SHP77 treated with DMSO at 0.1 percent for 48 hours (cell line): ENCODE measurements at places on chromosomes 3 and 15.

DNA sequence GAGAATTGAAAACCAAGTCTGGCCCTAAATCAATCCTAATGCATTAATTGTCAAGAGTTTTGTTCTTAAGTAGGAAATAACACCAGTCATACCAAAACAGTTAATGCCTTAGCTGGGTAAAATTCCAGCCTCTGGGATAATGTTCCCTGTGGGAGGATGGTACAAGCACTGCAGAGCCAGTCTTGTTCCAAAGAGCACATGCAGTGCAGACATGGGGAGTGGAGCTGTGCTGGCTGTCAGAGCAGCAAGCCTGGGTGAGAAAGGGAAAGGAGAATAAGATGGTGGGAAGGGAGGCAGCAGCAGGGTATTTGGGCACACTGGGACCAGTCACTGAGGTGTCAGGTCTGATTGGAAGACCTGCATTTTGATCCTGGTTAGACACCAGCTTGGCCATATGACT is 12.1 kb downstream of the ALAS1 start:
- DNase-seq, result no peak

DNA sequence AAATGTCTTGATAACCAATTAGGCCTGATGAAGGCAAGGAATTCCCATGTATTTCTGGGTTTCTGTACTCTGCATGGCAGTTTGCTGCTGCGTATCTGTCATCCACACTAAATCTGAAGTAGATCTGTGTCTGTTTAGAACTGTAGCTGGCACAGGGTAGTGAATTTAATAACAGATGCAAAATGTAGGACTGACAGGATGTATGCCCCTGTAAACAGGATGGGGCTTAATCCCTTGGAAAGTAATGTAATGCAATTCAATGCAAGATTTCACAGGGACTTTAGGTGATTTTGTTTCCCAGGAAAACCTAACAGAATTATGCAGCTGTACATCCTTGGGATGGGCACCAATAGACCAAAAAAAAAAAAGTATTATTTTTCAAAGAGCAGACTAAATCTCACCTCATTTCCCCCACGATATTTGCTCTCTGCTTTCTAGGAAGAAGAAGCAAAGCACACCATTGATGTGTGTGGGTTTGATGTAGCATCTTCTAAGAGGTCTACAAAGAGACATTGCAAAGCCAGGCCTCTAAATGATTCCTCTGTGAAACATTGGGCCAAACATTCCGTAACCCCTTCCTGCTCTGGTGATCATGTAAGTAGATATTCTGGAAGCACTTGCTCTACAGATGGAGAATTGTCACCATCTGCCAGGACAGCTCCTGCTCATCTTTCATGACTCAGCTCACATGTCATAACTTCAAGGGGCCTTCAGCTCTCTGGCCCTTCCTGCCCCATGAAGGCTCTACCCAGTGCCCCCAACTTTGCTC is 464.3 kb upstream of the RGMA start:
- DNase-seq, result no peak

- DNase-seq, result no peak
Observed at GRCh38 chr3:30435861-30436331, 170.5 kb upstream of the TGFBR2 start.

- DNase-seq, result no peak
Observed at GRCh38 chr3:165820671-165821123, 16.5 kb downstream of the BCHE start.

DNA sequence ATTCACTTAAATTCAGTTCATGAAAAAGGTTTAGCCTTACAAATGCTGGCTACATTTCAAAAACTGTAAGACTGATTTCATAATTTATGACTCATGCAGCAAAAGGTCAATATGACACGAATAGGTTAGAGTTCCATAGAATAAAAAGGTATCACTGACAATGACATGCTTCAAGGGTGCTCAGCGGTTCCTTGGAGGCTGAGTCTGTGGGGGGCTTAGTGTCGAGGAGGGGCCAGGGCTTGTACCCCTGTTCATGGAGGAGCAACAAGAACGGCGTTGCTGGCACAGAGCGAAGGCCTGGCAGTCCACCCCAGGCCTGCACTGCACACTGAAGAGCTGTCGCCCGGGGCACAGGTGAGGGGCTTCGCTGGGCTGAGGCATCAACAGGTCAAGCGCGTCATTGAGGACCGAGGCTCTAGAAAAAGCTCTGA is 174.2 kb downstream of the NR1D2 start:
- DNase-seq, result no peak

- no peak for DNase-seq
Observed at GRCh38 chr15:25667829-25668228, 195.3 kb downstream of the ATP10A start.

DNA sequence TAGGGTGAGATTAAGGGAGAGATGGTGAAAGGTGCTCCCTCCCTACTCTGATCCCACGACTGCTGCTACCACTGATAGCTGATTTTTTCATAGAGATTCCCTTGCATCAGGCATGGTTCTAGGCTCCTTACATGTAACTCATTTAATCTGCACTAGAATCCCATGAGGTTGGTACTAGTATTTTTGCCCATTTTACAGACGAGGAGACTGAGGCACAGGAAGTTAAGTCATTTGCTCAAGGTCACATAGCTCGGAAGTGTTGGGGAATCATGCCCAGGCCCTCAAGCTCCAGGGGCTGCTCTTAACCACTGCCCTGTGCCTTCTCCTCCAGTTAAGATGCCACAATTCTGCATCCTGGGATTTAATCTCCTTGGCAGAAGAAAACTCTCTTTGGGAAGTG is 11.2 kb downstream of the ATP2B2 start:
- DNase-seq, result no peak

GRCh38 chr3:31810991-31811433 is 170.1 kb downstream of the OSBPL10 start:
- DNase-seq, result no peak

GRCh38 chr15:81256916-81257315 is 60.2 kb downstream of the IL16 start:
- DNase-seq, result peak; percentile 17

DNA sequence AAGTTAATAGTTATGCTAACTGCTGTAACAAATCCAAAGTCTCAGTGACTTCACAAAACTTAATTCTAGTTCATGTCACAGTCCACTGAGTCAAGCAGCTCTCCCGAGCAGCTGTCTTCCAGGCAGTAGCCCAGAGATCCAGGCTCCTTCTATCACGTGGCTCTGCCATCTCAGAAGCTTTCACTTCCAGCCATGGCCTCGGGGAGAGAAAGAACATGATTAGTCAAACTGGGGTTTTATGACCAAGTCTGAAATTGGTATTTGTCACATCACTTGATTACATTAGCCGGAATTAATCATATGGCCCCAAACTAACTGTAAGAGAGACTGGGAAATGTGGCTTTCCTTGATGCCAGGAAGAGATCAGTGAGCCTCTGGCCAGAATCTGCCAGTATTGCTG is 70.2 kb upstream of the DGKG start:
- no peak for DNase-seq

DNA sequence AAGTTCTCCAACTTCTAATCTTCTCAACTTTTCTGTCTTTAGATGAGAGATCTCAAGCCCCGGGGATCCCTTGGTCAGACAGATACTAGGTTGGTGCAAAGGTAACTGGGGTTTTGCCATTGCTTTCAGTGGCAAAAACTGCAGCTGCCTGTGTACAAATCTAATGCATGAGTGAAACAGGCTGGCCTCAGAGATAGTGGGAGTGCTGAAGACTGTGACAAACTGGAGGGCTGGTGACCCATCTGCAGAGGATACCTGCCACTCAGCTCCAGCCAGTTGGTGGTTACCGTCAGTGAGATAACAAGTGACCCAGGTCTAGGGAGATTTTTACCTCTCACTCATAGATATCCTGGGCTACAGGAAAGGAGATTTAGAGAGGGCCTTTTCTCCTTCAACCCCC is 85.7 kb downstream of the RYR3 start:
- DNase-seq, result no peak

DNA sequence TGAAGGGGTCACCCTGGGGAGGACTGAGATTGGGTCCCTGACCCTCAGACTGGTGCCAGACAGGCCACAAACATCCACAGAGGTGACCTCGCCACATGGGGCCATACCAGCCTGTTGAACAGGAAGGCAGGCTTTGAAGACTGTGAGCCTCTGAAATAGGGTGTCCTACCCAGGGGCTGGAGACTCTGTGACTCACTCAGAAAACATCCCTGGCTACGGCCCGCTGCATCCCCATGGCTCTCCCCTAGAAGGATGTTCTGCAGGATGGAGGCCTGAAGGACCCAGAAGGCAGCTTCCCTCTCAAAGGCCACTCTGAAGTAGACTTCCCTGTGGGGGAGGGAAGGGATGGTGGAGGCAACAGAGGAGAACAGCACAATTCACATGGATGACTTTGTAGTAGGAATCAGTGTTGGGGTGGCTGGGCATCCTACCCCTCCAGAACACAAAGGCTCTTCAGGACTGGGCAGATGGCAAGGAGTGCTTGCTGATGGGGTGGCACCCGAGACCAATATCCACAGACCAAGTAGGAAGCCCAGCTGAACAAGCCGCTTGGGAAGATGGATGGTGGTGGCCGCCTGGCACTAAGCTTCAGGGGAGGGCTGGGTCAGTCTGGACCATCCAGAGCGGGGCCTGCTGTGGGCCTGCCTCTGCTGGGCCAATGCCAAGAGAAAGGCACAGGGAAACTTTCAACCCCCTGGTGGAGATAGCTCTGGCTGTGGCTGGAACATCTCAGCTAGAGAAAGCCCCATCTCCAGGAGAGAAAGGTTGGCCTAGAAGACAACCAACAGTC is 37.6 kb upstream of the DUSP7 start:
- DNase-seq, result no peak

DNA sequence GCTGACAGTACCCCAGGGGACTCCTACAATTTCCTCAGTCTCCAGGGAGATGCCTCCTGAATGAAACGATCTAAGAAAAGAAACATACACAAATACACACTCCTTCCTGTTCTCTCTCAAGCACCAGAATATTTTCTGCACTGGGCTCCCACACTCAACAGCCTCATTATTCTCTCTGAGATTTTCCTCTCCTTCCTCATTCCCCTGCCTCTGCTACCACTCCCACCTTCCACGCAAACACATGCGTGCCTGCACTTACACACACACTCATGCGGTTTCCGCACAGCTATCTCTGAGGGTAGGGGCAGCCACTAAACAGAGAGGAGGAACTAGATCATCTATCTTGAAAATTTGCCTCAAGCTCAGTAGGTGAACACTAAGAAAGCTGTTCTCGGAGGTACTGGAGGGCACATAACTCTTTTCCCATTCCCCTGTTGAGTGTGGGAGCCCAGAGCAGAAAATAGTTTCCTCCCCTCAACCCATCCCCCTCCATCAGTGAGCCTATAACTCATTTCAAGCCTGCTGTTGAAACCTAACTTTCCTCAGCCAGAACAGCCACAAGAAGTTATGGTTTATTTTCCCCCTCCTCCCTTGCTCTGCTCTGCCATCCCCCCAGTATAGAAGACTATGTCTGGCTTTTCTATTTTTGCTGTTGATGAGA is 30.5 kb upstream of the TIPARP start:
- DNase-seq, result no peak

GRCh38 chr3:161372321-161373260 is 1.3 kb upstream of the SPTSSB start:
- peak; percentile 59 for DNase-seq

DNA sequence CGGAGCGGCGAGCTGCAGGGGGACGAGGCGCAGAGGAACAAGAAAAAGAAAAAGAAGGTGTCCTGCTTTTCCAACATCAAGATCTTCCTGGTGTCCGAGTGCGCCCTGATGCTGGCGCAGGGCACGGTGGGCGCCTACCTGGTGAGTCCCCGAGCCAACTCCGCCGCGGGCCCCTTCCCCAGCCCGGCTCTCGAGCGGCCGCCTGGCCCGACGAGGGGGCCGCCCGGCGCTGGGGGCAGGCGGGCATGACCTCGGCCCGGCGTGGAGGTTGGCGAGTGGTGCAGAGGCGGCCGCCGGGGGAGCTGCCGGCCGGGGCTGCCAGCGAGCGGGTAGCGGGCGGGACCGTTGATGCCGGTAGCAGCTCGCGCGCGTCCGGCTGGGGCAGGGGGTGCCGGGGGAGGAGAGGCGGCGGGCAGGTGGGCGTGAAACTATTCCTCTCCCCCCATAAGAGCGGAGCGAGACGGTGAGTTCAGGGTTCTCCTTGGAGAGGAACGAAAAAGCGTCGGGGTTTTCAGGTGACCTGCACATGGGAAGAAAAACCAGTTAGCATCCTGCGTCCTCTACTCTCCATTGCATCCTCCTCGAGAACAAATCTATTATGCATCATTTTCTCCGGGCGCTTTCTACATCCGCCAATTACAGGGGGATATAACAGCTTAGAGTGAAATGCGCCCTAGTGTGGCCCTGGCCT is 585 bp downstream of the SLCO3A1 start:
- no peak for DNase-seq
